ENCODE measurements at places on chromosomes 16 and 17.

DNA sequence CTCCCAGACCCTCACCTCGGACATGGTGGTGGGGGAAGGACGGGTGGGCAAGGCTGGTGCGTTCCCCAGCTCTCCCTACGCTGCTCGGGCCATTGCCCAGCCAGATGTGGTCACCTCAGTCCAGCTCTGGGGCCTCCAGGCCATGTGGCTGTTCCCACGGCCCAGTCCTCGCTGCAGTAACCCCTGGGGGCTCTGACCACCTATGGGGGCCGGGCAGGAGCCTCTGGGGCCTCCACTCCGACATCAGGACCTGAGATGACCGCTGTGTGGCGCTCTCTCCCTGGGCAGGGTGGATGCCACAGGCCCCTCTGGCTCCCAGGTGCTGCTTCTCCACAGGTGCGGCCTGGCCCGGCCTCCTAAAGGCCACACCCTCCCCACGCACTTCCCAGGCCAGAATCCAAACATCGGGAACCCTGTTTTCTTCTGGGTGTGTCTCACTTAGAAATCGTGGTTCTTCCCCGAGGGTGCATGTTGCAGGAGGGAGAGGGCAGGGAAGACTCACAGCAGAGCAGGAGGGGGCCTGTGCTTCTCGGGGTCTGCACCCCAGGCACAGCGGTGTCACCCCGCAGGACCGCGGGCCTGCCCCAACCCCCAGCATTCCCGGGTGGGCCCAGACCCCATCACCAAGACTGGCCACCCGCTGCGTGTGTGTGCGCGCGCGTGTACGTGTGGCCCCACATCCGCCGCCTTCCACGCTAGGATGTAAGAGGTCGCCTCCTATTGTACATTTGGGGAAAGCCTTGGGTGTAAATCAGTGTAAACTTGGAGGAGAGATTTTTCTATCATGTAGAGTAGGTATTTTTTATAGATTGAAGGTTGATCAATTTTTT is 5.9 kb upstream of the CAPN15 start:
- DNase-seq: no peak

DNA sequence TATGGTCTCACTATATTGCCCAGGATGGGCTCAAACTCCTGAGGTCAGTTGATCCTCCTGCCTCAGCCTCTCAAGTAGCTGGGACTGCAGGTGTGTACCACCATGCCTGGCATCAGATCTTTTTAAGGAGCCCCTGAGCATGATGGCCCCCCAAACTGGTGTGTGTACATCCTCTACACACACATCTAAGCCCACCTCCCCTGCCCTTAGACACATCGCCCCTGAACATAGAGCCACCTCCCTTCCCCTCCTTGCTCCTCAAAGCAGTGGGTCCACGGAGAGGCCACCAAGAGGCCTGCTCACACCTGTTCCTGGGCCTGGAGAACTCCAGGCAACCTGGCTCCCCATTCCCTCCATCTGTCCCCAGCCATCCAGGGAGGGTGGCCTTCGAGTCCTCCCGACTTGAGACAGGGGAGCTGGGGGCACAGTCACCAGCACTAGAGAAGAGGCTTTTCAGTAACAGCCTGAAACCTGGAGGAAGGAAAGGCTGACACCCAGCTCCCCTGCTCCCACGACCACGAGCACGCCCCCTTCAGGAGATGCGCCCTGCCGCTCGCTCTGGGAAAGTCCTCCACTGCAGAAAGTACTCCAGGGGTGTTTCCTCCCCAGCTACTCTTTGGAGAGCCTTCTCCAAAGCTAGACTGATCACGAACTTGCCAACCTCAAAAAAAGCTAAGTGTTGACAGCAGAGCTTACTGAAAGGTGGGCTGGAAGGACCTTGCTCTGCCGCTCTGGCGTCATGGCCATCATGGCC is 12.6 kb upstream of the PRR29 start:
- no peak for DNase-seq

DNA sequence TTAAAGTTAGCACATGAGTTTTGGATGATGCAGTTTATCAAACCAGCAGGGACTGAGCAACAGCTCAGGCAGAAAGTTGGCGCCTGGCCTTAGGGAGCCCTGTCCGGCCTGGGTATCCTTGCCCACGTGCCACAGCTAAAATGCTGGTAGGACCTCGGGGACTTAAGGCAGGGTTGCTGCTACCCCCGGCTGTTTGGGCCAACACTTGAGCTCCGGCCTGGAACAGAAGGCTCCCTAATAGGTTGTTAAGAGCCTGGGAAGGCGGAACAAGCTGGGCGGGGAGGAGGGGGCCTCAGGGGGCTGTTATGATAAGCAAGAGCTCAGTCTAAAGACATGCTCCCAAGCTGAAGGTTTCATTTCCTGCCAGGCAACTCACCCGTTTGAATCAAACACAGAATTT is 39.7 kb downstream of the CUEDC1 start:
- DNase-seq: no peak

- no peak for DNase-seq
Observed at GRCh38 chr17:49730078-49730784, 22.5 kb upstream of the SLC35B1 start.

GRCh38 chr17:73785958-73786743 is 141.9 kb upstream of the SDK2 start:
- no peak for DNase-seq

DNA sequence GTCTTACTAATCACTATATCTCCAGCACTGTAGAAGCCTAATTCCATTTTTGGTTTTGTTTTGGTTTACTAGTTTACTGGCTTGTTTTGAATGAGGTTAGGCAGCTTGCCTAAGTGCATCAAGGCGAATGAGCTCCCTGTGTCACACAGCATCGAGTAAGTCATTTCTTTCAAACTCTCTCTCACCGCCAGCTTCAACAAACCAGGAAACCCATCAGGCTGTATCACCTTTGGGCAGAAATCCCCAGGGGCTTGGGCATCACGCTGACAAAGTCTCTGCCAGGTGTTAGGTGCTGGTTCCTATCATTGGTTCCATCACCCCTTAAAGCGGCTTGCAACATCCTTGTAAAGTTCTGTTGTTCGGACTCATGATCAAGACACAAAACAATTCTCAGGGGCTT is 226.6 kb downstream of the GRIN2A start:
- no peak for DNase-seq

DNA sequence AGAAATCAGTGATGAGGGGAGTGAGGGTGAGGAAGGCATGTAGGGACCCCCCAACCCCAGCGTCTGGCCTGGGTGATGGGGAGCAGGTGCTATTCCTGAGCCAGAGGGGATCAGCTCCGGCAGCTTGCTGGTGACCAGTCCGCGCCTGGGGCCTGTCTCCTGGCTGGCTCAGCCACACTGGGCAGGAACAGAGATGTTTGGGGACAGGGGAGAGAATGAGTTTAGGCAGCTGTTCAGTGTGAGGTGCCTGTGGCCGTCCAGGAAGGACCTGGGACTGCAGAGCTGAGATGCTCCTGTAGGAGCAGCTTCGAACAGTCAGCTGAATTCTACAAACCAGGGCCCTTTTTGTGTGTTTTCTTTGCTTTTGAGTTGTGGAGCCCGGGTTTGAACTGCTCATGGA is 23.2 kb upstream of the SPNS2 start:
- DNase-seq: no peak

DNA sequence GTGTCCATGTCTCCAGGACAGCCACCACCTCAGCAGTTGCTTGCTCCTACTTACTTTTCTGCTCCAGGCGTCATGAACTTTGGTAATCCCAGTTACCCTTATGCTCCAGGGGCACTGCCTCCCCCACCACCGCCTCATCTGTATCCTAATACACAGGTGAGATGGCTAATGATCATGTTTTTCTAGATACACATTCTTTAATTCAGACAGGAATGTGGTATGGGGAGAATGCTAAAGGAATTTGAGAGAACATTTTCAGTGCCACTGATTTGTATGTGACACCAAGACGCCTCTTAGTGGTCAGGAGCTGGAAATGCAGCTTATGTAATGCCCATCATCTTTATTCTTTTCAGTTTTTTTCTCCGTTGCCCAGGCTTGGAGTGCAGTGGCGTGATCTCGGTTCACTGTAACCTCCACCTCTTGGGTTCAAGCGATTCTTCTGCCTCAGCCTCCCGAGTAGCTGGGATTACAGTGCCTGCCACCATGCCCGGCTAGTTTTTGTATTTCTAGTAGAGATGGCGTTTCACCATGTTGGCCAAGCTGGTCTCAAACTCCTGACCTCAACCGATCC is 8.9 kb upstream of the RAPGEFL1 start:
- peak; percentile 50 for DNase-seq

GRCh38 chr17:79794659-79795511 is 2.0 kb downstream of the CBX8 start:
- no peak for DNase-seq

DNA sequence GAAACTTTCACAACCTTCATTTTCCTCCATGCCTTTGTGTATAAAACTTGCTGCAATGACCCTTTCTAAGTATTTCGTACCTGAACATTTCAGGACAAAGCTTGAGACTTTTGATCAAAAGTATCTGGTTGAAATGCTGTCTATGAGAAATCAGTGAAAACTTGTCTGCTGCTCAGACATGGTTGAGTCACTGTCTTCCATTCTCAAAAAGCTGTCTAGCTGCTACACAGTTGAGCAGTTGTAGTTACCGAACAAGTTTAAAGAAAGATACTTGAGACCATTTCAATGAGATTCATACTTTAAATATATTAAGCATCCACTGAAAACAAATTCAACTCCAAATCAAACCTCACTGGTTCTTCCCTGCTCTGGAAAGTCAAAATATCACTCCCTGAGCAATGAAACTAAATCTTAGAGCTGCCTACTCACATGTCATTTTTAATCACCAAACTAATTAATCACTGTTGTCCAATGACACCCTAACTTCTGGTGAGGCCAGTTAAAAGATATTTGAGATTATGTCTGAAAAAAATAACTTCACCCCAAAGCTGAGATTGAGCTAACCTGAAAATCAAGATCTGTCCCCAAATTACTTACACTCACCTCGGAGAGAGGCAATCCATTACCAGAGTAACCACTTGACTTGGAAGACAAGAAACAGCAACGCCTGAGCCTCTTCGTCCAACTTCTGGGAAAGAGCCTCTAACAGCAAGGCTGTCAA is 488 bp downstream of the TMEM100 start:
- no peak for DNase-seq

DNA sequence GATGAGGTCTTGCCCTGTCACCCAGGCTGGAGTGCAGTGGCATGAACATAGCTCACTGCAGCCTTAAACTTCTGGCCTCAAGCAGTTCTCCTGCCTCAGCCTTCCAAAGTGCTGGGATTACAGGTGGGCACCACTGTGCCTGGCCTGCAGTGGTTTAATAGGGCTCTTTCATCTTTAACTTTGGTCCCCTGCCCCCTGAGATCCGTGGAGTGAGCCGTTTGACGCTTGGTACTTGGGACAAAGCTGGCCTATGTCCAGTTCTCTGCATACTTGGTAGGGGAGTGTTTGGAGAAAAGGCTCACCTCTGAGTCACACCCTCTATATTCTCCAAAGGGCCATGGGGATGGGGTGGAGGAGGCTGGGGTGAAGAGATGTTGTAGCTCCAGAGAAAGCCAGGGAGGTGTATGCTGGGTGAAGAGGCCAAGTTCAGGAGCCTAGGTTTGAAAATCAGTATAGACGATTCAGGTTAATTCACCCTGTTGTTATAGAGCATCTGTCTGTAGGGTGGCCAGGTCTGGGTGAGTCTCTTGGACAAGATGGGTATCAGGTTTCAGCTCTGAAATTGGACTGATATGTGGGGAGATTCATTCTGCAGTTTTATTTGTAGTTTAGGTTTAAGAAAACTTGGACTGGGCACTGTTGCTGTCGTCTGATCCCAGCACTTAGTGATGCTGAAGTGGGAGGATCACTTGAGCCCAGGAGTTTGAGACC is 17.6 kb downstream of the ABCC1 start:
- DNase-seq: no peak

GRCh38 chr17:15237106-15237425 is 28.1 kb downstream of the PMP22 start:
- no peak for DNase-seq

All from Jurkat, Clone E6-1 (cell line).